CD4-positive, alpha-beta T cell treated with Interleukin-17A for 1 hour (primary cell): ENCODE measurements at places on chromosomes 4 and X.

- DNase-seq = no peak
These were observed 137.4 kb upstream of the ARSJ start for GRCh38 chr4:114116861-114117260.

DNA sequence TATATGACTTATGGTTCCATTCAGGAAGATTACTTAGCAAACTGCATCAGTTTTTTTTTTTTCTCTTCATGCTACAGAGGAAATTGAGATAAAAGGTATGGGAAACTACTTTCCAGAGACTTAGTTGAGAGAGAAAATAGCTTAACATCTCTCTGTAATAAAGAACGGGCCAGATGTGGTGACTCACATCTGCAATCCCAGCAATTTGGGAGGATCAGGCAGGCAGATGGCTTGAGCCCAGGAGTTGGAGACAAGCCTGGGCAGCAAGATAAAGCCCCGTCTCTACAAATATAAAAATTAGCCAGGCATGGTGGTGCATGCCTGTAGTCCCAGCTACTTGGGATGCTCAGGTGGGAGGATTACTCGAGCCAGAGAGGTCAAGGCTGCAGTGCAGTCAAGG, 271.2 kb upstream of the TENM3 start:
- DNase-seq = no peak

DNA sequence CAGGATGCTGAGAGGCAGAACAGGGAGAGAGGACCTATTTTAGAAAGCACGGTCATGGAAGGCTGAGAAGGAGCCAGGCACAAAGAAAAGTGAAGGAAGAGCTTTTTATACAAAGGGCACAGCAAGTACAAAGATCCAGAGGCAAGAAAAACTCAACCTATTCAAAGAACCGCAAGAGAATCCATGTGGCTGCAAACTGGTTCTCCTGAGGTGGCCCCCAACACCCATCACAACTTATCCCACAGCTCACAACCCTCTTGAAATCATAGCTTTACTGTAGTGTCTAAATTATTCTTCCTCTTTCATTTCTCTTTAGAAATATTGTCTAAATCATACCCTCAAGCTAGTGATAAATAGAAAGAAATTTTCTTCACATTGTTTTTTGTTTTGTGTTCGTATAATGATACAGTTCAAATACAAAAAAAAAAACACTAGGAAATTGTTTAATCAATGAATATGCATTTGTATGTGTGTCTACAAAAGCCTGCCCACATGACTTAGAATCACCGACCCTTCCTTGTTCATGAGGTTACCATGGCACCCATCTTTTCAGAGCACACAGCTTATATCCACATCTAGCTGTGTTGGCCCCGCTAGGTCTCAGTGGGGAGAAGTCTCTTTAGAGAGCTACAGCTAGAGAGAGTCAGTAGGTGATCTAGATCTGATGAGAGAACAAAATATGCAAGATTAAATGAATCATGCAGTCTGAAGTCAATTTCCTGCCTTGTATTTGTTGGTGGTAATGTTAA, 126.9 kb upstream of the DCLK2 start:
- DNase-seq = no peak

DNA sequence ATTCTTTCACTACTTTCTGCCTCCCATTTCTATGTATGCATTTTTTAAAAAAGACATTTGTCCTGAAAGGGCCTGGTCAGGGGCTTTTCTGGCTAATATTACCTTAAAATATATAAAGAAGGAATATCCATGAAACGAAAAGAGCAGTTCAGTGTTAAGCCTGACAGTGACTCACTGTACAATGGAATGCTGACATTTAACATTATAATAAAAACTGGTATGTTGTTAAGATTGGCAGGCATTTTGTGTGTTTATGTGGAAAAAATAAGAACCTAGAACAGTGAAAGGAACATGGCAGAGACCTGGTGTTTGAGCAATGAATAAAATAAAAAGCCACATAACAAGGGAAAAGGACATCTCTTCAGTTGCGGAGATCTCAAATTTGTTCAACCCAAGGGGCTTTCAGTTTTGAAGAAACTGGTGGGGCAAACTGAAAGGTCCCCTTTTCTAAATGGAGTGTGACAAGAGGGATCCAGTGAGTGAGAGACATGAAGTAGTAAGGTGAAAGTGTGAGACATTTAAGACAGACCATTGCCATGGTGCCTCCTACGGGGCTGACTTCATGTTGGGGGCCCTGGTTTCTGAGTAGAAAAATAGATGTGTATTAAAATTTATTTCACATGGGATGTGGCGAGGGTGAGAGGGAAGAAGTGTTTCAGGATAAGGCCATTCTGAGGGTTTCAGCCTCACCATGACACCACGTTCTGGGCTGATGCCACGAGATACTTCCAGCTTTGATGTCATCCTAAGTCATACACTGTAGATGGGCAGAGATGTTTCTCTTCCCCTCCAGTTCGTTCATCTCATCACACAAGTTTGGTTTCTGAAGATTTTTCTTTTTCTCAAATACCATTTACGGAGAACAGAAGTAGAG, 324.9 kb downstream of the PPP3CA start:
- DNase-seq = no peak

- no peak for DNase-seq
These were observed 122.8 kb upstream of the NOCT start for GRCh38 chr4:138892483-138893407.

DNA sequence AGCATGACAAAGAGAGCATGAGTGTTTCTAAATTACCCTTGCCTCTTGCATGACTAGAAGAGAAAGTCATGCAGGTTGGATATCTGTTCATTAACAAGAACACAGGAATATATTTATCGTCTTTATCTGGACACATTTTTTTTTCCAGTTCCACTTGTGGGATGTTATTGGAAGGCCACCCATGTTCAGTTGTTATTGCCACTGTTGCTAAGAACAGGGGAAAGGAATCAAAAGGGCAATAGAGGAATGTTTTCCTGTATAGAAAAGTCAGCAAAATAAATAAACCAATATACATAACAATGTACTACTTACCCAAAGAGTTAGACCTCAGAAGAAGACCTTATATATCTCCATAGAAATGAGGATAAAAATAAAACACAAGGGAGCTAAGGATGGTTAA, 270.1 kb downstream of the QDPR start:
- DNase-seq = no peak

DNA sequence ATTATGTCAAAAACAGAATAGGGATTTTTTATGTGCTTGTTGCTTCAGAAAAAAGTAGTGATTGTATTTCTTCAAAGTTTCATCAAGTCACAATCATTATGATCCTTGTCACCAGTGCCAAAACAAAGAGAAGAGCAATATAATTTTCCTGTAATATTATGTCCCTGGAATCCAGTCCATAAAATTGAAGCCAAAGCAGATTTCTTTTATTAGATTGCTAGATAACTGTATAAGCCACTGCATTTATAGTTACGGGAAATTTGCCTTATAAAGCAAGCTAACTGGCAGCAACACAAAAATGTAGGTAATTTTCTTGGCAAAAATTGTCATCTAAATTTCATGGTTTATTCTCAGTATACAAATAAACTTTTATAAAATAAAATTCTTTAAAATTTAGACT, 296.1 kb upstream of the ANKRD50 start:
- DNase-seq = no peak

DNA sequence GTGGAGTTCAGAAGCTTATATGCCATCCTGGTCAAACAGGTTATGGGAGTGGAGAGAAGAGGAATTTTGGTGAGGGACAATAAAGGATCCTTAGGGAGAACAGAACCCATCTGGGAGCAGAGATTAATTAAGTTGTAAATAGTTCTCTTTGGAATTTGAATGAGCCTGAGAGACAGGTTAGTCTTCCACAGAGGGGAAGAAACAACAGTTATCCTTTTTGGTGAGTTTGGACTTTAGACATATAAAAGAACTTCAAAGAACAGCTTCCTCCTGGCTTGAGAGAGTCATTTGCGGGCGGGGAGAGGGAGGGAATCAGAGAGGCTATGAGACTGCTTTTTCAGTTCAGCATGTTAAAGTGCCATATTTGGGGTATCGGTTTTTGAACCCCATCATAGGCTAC, 793.3 kb upstream of the MAGEB2 start:
- DNase-seq = no peak

- DNase-seq = no peak
These were observed 75.6 kb downstream of the WFS1 start for GRCh38 chr4:6345096-6345830.

- no peak for DNase-seq
These were observed 73.5 kb downstream of the PPP1R2C start for GRCh38 chrX:42704454-42704853.

GRCh38 chr4:80134936-80135701, 62.1 kb upstream of the ANTXR2 start:
- no peak for DNase-seq

- no peak for DNase-seq
These were observed 196.3 kb upstream of the GATB start for GRCh38 chr4:151957153-151957552.

DNA sequence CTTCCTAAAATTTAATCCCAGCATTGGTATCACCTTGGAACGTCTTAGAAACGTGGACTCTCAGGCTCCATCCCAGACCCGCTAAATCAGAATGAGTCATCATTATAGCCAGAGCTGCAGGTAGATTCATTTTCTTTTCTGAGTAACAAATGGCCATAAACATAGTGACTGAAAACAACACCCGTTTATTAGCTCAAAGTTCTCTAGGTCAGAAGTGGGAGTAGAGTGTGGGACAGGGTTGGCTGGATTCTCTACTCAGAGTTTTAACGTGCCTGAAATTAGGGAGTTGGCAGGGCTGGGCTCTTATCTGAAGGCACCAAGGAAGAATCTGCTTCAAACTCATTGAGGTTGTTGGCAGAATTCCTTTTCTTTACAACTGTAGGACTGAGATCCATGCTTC, 101.8 kb upstream of the C1QTNF7 start:
- DNase-seq = no peak

GRCh38 chrX:120725874-120726273, 96.0 kb upstream of the C1GALT1C1 start:
- no peak for DNase-seq

DNA sequence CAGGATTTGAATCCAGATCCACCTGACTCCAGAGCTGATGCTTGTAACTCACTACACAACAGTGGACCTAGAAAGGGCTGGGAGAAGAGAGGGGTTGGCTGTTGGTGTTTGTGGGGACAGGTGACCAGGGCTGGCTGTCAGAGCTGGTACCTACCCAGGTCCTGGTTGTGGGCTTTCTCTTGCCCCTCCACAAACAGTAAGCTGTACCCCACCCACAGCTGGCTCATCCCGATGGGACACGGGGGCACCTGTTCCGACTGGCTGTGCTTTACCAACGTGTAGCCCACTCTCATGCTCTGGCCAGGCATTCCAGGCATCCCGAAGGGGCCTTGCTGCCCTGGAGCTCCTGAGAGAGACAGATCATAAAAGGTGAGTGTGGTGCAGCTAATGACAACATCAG, 68.7 kb downstream of the ATG4A start:
- no peak for DNase-seq

- peak; percentile 78 for DNase-seq
These were observed 2.0 kb upstream of the ATRX start for GRCh38 chrX:77788050-77788449.

GRCh38 chr4:150063128-150063527, 15.1 kb upstream of the DCLK2 start:
- no peak for DNase-seq

- DNase-seq = no peak
These were observed 45.2 kb downstream of the MAML3 start for GRCh38 chr4:140108713-140109230.

- DNase-seq = no peak
These were observed 228.2 kb upstream of the DIPK2B start for GRCh38 chrX:45428831-45429230.

- no peak for DNase-seq
These were observed 14.2 kb upstream of the HERC5 start for GRCh38 chr4:88442689-88443191.

DNA sequence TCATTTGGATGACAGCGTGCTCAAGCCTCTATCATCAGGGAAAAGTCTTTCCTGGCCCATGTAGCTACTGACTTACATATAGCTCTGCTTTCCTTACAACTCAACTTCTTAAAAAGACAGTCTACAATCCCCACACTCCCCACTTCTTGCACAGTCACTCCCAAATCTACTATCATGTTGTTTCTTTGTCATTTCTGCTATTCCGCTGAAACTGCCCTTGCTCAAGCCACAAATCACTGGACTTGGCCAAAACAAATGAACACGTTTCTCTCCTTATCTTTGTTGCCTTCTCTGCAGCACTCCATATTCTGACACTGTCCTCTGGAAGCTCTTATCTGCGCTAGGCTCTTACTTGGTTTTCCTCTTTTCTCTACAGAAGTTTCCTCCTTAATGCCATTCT, 28.2 kb downstream of the GPRIN3 start:
- DNase-seq = no peak

- DNase-seq = peak; percentile 42
These were observed 12.2 kb downstream of the ARHGEF6 start for GRCh38 chrX:136768469-136769084.

DNA sequence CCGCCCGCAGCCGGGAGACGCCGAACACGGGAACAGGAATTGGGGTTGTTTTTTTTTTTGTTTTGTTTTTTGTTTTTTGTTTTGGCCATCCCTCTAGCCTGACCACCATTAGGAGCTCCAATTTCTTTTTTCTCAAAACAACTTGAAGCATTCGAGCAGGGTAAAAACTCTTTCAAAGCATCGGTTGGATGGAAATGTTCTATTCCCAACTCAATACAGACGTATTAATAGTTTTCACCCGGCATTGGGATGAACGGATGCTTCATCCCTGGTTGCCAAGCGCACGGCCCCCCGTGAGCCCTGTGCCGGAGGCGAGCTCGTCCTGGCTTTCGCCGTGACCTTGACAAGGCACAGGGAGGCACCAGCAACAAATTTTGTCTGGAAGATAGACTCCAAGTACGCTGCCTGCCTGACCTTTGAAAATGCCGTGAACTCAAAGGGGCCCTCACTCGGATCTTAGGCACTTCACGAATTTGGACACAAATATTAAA, 352 bp upstream of the MAP3K15 start:
- DNase-seq = no peak

DNA sequence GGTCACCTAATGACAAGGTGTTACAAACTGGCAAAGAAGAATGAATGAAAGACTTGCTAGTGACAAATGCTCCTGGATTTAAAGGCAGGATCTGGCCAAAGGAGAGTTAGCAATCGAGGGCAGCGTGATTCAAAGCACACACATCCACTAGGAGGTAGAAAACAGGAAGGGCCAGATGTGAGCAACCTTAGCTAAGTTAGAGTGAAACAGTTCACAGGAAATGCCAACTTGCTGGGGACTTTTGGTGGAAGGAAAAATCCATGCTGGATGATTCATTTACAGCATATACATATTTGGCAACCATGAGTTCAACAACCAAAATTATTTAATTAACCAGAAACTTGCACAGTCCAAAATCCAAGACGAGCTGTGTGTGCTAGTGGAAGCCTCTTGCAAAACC, 276.9 kb downstream of the PTTG2 start:
- no peak for DNase-seq

GRCh38 chrX:69015156-69015555, 150.1 kb downstream of the PJA1 start:
- DNase-seq = no peak

DNA sequence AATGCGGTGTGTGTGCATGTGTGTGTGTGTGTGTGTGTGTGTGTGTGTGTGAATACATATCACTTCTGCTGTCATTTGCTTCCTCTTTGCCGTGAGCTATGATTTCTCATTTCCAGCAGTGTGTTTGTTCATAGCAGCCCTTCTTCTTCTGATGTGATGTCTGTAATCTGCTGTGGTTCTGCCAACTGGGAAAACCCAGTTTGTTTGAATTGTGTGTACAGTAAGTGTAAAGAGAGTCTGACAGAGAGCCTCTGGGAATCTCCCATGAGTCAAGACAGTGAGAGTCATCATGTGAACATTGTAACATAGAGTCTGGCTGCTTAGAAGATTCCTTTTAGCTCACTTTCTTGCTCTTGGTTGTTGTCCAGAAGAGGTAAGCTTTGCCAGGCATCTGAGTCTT, 8.4 kb upstream of the NWD2 start:
- no peak for DNase-seq
